ENCODE measurements at places on chromosomes 12 and 14.
A peak's percentile ranks its signal among the peaks of the same experiment; 100 is the strongest.

- no peak for DNase-seq
These were observed 100.2 kb downstream of the EPS8 start for GRCh38 chr12:15688838-15689625.

DNA sequence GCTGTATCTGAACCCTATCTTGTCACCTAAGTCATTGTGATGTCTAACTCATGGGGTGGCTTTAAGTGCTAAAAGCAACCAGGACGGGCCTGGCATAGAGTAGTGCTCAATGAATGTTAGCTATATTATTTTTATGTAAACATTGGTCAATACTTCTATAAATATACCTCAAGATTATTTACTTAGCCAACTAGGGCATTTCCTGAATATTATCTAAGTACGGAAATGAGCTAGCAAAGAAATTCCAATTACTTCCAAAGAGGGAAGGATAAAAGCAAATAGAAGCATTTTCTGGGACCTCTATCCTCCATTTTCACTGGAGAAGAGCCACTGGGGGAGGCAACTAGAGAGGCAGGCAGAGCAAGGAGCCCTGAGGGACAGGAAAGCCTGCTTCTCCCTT is 20.6 kb downstream of the CCDC92 start:
- DNase-seq: no peak

DNA sequence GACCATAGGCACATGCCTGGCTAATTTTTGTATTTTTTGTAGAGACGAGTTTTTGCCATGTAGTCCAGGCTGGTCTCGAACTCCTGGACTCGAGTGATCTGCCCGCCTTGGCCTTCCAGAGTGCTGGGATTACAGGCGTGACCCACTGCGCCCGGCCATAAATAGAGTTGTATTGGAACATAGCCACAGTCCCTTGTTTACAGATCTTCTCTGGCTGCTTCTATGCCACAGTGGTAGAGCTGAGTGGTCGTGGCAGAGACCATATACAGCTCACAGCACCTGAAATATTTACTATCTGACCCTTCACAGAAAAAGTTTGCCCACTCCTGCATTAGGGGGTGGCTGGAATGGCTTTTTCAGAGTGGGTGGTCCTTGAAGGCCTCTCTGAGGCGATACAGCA is 28.0 kb upstream of the TSPAN9 start:
- no peak for DNase-seq

DNA sequence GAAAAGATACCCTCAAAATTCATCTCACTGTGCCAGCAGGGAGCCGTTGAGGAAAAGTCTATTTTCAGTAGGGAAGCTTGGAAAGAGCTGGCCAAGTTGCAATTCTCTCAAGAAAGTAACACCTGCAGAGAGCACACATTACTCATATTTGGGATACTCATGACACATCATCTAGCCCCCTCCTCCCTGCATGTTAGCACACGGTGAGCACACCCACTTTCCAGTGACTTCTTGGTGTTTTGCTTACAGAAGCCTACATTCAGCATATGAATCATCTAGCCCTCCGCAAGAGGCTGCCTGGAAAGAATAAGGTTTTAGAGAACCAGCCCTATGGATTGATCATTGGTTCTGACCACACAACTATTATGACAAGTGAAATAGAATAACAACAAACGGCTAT is 124.5 kb downstream of the PTPRO start:
- DNase-seq: no peak

GRCh38 chr14:89304561-89304960 is 112.5 kb downstream of the FOXN3 start:
- no peak for DNase-seq

DNA sequence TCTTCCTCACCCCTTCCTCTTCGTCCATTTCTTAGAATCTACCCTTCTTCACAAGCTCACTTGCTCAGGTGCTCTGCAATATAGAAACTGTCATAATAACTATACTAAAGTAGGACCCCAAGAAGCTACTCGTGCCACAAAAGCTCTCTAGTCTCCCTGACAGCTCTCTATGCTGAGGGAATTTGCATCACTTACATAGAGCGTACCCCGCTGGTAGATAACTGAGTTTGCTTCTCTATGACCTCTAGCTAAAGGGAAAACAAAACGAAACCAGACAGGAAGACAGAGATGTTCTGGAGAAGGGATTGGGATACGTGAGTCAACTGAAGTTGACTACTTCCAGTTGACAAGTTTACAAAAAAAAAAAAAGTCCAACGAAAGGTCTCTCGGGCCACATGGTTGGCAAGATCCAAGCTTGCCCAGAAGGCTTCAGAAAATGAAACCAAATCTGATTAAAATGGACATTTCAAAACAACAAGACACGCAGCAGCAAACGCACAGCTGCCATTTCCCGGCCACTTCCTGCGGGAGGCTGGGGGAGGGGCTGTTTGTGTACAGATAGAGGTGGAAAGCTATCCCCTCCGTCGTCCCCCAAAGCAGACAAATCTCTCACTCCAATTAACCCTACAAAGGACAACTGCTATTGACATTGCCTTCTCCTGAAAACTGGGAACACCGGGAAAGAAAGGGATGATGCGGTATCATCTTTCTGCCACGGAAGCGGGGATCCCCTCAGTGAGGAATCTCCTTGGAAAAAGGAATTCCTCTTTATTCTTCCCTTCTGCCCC is 1.3 kb downstream of the BAZ2A start:
- DNase-seq: peak; percentile 71

GRCh38 chr12:55548756-55549155 is 646 bp upstream of the OR6C4 start:
- DNase-seq: no peak

DNA sequence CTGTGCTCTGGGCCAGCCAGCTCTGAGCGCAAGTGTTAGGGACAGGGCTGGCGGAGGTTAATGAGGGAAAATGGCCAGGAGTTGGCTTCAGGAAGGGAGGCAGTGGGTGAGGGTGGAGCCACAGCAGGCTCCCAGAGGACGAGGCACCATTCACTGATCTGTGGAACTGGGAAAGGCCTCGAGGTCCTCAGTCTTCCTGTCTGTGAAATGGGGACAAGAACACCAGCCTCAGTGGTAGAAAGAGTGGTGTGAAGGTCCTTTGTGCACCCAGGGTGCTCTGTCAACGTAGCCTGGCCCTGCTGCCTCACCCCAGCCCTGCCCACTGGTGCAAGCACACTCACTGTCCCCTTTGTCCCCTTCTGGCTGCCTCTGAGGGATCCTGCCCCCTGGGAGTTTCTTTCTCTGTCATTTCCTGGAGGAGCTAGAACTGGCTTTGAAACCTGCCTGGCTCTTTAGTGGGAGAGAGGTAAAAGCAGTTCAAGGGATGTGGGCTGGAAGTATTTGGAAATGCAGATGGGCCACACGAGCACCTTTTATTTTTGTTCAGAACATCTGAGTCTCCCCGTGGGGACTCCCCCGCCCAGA is 25.0 kb downstream of the SYNDIG1L start:
- DNase-seq: no peak

GRCh38 chr14:103868242-103868897 is 21.0 kb upstream of the PPP1R13B start:
- DNase-seq: no peak

- DNase-seq: no peak
These were observed 142.0 kb downstream of the TMEM30B start for GRCh38 chr14:61139006-61139599.

DNA sequence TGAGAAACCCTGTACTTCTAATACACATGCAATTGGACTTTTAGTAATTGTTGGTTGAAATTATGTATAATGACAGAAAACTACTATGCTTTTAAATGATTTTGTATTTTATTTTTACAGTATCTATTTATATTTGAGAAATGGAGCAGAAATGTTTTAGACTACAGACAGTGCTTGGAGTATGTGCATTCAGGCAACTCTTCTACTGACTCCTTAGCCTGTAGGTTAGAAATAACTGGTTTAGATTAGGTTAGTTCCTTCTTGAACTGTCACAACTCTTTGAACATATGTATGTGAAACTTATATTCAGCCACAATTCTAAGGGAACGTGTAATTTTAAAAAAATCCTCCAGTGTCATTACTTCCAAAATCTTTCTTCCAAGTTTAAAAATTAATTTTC is 1.7 kb downstream of the FGFR1OP2 start:
- DNase-seq: no peak

GRCh38 chr12:30329281-30329680 is 366.4 kb downstream of the IPO8 start:
- DNase-seq: no peak

DNA sequence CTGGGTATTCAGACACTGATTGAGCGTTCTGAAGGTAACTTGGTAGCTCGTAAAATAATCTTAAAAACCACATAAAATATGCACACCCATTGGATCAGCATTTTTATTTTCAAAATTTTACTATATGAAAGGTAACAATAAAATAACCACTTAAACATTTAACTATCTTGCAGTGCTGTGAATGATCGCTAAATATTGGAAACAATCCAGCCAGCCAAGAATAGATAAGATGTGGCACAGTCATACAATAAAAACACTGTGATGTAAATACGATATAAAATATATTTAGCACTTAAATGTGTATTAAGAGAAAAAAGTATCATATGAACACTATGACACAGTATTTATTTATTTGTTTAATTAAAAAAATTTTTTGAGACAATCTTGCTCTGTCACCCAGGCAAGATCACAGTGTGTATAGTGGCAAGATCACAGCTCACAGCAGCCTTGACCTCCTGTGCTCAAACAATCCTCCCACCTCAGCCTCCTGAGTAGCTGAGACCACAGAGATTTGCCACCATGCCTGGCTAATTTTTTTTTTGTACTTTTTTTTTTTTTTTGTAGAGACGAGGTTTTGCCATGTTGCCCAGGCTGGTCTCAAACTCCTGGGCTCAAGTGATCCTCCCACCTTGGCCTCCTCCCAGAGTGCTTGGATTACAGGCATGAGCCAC is 39.4 kb downstream of the SDR9C7 start:
- DNase-seq: no peak

DNA sequence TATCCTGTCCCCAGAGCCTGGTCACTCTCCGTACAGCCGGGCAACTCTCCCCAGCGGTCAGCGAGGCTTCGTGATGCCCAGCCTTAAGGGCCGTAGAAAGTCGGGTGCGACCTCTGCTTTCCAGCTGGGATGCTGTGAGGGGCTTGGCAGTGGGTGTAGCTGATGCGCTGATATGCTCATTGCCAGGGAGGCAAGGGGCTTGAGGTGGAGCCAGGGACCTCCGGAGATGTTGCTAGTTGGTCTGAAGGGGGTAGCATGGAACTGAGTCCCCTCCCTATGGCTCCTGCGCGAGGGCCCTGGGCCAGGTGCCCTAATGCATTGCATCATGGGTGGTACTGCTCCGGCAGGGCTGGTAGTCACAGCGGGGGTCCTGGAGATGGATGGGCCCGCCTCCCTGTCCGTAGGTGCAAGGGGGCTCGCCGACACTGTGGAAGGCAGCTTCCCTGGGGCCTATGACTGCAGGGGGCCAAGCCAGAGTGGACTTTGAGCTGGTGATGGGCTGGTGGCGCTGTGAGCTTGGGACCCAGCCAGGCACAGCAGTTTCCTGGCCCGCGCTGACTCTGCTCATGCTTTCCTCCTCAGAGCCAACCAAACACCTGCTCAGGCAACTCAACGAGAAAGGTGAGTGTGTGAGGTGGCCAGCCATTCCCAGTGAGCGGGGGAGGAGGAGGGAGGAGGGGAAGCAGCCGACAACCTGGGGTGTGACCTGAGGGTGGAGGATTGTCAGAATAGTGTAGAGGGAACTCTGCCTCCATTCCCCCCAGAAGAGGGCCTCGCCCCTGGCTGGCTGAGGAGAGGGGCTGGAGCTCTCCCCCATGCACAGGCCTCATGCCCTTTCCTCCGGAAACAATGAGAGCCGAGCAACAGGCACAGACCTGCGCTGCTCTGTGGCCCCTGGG is 32.3 kb downstream of the PLEKHG3 start:
- peak; percentile 45 for DNase-seq

- DNase-seq: no peak
These were observed 156.4 kb downstream of the ATP23 start for GRCh38 chr12:58097741-58098140.

DNA sequence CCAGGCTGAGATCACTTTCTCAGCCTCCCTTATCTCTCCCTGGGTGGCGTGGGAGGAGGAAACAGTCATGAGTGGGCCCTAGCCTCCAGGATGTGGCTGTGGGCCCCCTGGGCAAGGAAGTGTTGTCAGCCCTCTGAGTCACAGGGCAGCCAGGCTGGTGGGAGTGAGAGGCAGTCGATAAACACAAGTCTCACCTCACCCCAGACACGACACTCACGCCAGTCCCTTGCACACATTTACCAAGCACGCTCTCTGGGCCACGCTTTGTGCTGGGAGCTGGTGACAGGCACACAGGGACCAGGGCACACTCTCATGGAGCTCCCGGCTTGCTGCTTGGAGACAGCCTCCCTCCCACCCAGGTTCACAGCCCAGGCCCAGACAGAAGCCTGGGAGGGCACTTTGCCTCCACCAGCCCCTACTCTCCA is 1.9 kb upstream of the KRT79 start:
- DNase-seq: peak; percentile 85

- DNase-seq: no peak
These were observed 80.4 kb downstream of the CPNE8 start for GRCh38 chr12:38825006-38825405.

DNA sequence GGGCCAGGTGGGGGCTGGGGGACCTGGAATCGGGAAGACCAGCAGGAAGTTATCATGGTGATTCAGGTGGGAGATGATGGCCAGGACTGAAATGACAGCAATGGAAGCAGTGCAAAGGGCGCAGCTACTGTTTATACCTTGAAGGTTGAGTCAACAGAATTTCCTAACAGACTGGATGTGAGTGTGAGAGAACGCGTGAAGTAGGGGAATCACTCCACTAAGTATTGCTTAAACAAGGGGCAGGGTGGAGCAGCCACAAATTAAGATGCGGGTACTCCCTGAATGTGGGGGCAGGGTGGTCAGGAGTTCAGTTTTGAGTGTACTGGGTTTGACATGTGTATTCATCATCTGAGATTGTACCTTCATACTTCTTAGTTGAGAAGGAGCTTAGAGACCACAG is 45.1 kb downstream of the MYF5 start:
- DNase-seq: no peak

DNA sequence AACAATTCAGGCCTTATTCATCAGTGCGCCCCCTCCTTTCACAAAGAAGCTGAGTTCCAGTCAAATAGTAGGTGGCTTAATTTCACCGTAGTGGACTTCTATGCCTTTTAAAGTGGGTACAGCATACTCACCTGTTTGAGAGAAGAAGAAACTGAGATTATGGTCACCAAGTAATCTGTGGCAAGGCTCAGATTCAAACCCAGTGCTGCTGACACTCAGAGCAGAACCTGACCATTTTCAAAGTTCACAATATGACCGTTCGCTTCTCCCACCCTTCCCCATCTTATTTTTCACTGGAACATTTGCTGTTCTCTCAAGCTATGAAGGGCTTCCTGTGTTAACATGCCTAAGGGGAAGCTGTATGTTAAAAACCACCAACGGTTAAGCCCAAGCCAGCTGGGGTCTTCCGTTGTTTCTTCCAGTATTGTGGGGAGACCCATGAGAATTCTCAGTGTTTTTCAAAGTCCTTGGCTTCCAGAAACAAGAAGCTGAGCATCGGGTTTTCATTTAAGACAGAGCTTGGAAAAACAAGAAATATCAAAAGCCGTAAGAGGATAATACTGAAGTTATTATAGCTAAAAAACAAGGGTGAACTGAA is 6.1 kb upstream of the PSMA6 start:
- DNase-seq: no peak

- peak; percentile 90 for DNase-seq
These were observed 111.9 kb downstream of the CALM1 start for GRCh38 chr14:90508536-90509254.
